Placental pericyte (primary cell): ENCODE measurements at places on chromosomes 12 and 14. TPM values are rescaled to one million over a fixed set of nuclear protein-coding genes. Genes with fewer than 3 reads are reported as not detected.

Gene MANSC4
- total RNA-seq = not detected in 2 replicates

Gene GXYLT1
- 8.8 and 18.9 TPM in 2 replicates for total RNA-seq

Gene KRT74
- total RNA-seq = not detected in 2 replicates

Gene HDAC7
- 38.7 and 60.4 TPM in 2 replicates for total RNA-seq

Gene SIRT4
- 0.66 and 0.86 TPM in 2 replicates for total RNA-seq

Gene SPTLC2
- total RNA-seq = 26.0 and 58.6 TPM in 2 replicates

Gene APOLD1
- total RNA-seq = 3.9 and 8.4 TPM in 2 replicates

Gene TEX52
- total RNA-seq = not detected in 2 replicates

Gene TAS2R20
- total RNA-seq = 3.3 and 6.4 TPM in 2 replicates

Gene CIROP
- not detected in 2 replicates for total RNA-seq

Gene PDE3A
- 0.22 and 1.1 TPM in 2 replicates for total RNA-seq

Gene AQP2
- total RNA-seq = not detected in 2 replicates

Gene RBM23
- 109 and 135 TPM in 2 replicates for total RNA-seq

Gene TCTN2
- total RNA-seq = 7.4 and 12.3 TPM in 2 replicates

Gene DDX11
- 14.7 and 37.8 TPM in 2 replicates for total RNA-seq

Gene E2F7
- 46.2 and 92.8 TPM in 2 replicates for total RNA-seq

Gene HOXC4
- total RNA-seq = 1.1 and 2.0 TPM in 2 replicates

Gene LYZ
- under 0.01 and 1.0 TPM in 2 replicates for total RNA-seq

Gene DNAJC22
- 1.1 and 2.1 TPM in 2 replicates for total RNA-seq

Gene SPRING1
- total RNA-seq = 22.3 and 43.2 TPM in 2 replicates

Gene PRKAG1
- 69.4 and 86.2 TPM in 2 replicates for total RNA-seq

Gene KRT73
- not detected in 2 replicates for total RNA-seq

Gene RERG
- total RNA-seq = 0.72 and 0.88 TPM in 2 replicates

Gene MEG3
- total RNA-seq = 207 and 351 TPM in 2 replicates

Gene NTN4
- 5.5 and 16.3 TPM in 2 replicates for total RNA-seq

Gene RHEBL1
- total RNA-seq = 0.22 and 1.6 TPM in 2 replicates

Gene ABCC9
- total RNA-seq = 0.22 and 0.72 TPM in 2 replicates

Gene ENDOU
- total RNA-seq = under 0.01 TPM in 1 of 2 replicates, not detected in the other

Gene AQP5
- total RNA-seq = not detected in 2 replicates

Gene SLC6A15
- total RNA-seq = 1.3 and 10.2 TPM in 2 replicates

Gene LRRIQ1
- total RNA-seq = 0.29 TPM in 1 of 2 replicates, not detected in the other

Gene ZCRB1
- total RNA-seq = 18.0 and 26.0 TPM in 2 replicates

Gene DIO2
- total RNA-seq = 0.22 and 29.6 TPM in 2 replicates

Gene FSCB
- 0.22 and 2.1 TPM in 2 replicates for total RNA-seq

Gene FAM161B
- total RNA-seq = 3.3 and 3.7 TPM in 2 replicates
